ENCODE measurements at places on chromosomes 16 and 17.

DNA sequence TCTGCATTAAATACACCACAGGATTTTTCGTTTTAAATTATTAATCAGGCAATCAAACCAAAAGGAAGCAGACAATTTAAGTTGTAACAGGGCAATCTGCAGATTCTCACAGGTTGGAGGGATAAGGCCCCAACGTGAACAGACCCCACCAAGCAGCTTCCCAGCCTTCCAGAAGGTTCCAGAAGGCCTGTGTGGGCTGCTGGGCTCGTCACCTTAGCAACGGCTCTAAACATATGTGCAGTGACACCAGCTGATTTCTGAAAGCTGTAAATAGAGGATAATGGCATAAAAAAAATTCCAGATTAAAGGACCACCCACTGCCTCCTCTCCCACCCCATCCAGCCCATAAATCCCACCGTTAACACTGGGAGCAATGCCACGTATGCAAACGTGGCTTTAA is 123.8 kb downstream of the ZNF778 start:
- no peak for DNase-seq

- DNase-seq, result no peak
These were observed 82.6 kb downstream of the HIC1 start for GRCh38 chr17:2137342-2138098.

GRCh38 chr17:34475296-34475695 is 104.1 kb upstream of the TMEM132E start:
- no peak for DNase-seq

GRCh38 chr17:82092094-82092586 is 5.9 kb downstream of the FASN start:
- no peak for DNase-seq

GRCh38 chr16:25260416-25260815 is 2.8 kb upstream of the ZKSCAN2 start:
- DNase-seq, result no peak
